Activated CD4-positive, alpha-beta T cell treated with anti-CD3 and anti-CD28 coated beads, Interleukin-2, amount 50 U/mL, for 4 hours (primary cell): ENCODE measurements at places on chromosomes 11 and 22.
A peak's percentile ranks its signal among the peaks of the same experiment; 100 is the strongest.

GRCh38 chr11:96961931-96962330 lies 572.1 kb downstream of the JRKL start:
- DNase-seq: no peak

GRCh38 chr11:2805388-2806056 lies 80.1 kb downstream of the CDKN1C start:
- DNase-seq: no peak

DNA sequence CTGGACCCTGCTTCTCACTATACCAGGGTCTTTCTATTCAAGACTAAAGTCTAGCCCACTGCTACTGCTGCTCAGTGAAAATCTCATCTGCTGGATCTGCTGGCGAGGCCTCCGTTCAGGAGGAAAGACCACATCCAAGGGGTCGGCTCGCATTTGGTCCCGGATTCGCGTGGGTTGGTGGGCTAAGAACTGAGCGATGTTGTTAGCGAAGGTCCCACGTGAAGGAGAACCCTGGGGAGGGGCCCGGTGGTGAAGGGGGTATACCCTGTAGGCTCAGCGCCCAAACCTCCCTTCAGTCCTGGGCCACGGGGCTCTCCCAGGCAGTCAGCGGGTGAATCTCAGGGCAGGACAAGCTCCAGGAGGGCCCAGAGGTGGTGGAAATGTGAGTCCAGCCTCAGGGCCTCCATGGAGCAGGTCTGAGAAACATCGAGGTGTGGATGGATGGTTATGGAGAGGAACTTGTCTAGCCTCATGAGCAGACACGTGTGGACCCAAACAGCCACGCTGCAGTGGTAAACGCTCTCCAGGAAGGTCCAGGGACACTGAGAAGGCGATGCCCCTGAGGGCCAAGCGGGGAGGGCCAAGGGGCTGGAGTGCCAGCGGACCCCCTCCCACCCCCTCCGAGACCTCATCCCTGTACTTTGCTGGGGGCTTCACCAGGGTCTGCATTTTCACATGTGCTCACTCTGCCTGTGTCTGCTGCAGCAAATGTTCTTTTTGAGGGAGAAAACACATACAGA lies 152.3 kb downstream of the CTTN start:
- no peak for DNase-seq

GRCh38 chr11:41400819-41401382 lies 58.6 kb downstream of the LRRC4C start:
- no peak for DNase-seq

DNA sequence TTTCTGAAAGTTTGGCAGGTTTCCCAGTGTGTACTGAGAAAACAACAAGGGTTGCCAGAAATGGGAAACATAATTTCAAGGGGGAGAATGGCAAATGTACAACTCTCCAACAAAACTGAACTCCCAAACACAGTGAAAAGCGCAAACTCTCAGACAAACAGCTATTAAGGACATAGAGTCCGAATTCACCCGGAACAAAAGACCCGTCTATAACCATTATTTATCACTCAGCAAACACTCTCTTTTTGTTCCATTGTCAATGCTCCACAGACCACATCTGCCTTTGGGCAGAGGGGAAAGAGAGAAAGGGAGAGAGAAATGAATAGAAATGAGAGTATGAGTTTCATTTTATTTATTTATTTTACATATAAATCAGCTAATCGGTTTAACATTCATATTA lies 21.7 kb downstream of the KIRREL3 start:
- no peak for DNase-seq

DNA sequence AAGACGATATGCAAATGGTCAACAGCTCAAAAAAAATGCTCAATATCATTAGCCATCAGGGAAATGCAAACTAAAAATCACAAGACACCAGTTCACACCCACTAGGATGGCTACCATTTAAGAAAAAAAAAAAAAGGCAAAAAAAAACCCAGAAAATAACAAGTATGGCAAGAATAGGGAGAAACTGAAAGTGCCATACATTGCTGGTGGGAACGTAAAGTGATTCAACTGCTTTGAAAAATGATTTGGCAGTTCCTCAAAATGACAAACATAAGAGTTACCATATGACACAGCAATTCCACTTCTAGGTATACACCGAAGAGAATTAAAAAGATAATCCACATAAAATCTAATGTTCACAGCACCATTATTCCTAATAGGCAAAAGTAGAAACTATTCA lies 47.5 kb downstream of the PICALM start:
- DNase-seq: no peak

- DNase-seq: no peak
These were observed 43.2 kb upstream of the CHKA start for GRCh38 chr11:68164437-68164836.

DNA sequence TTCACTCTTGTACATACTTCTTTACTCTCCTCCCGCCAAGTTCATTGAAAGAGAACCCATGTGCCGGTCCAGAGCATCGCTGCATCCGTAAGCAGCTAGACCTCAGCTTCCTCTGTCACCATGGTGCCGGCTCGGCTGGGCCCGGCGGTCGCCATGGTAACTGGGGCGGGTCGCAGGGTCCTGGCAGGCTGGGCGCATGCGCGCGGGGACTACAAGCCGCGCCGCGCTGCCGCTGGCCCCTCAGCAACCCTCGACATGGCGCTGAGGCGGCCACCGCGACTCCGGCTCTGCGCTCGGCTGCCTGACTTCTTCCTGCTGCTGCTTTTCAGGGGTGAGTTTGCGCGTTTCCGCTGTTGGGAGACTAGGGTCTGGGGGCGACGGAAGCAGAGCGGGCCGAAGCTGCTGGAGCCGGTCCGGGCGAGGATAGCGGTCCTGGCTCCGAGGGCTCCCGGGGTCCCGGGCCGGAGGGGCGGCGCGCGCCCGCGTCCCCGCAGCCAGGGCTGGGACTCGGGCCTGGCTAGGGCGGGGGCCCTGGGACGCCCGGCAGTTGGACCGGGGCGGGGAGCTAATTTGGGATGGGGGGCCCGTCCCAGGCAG lies at the start of gene JAM3:
Gene JAM3, plus strand, starts transcription at position 244 of the 597 bp plus-strand sequence. Its CDS starts 12 bp downstream, at position 256.
- DNase-seq: peak; percentile 94

- DNase-seq: no peak
These were observed 4.2 kb upstream of the CTSC start for GRCh38 chr11:88341522-88342251.

DNA sequence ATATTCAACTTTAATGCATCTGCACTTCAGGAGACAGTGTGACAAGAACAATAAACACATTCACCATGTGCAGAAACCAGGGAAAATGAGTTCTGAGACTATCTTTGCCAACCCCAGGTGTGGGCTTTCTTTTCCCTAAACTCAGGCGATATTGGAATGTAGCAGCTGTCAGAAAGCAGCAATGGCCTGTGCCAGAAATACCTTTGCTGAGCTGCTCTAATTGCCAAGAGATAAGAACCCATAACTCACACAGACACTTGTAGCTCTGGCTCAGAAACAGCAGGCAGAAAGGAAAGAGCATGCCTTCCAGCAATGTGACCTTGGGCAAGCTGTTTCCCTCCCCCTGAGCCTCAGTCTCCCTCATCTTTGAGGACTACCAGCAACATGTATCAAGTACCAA lies 77.6 kb downstream of the PLEKHA7 start:
- no peak for DNase-seq

GRCh38 chr11:45922425-45923082 lies at the start of gene LARGE2:
LARGE2 (plus strand) TSS chr11:45922656; CDS start chr11:45922883, 227 bp downstream.
- DNase-seq: no peak

DNA sequence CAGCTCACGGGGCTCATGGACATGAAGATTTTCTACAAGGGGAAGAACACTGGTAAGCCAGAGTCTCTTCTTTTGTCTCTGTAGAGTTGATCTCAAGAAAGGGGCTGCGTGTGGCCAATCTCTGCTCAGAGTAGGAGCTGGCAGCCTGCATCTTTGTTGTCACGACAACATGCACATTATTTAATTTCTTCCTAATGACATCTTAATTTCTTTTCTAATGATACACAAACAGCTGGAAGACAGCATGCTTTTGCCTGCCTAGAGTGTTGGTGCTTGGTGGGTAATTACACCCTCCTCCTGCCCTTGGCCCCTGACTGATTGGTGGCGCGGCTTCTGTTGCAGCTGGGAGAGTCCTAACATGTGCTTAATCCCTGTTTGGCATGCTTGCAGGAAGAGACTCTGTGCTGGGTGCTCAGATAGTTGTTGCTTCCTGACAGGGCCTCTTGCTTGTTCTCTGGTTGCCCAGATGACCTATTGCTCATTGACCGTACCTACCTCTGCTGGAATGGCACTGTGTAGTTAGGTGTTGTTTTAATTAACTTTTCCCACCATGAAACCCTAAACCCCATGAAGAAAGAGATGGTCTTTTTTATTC lies 106.9 kb upstream of the SORL1-AS1 start:
- no peak for DNase-seq

GRCh38 chr11:133331031-133331430 lies 201.3 kb downstream of the OPCML start:
- DNase-seq: no peak

GRCh38 chr22:43060183-43060582 lies 29.0 kb downstream of the TTLL1 start:
- peak; percentile 4 for DNase-seq

DNA sequence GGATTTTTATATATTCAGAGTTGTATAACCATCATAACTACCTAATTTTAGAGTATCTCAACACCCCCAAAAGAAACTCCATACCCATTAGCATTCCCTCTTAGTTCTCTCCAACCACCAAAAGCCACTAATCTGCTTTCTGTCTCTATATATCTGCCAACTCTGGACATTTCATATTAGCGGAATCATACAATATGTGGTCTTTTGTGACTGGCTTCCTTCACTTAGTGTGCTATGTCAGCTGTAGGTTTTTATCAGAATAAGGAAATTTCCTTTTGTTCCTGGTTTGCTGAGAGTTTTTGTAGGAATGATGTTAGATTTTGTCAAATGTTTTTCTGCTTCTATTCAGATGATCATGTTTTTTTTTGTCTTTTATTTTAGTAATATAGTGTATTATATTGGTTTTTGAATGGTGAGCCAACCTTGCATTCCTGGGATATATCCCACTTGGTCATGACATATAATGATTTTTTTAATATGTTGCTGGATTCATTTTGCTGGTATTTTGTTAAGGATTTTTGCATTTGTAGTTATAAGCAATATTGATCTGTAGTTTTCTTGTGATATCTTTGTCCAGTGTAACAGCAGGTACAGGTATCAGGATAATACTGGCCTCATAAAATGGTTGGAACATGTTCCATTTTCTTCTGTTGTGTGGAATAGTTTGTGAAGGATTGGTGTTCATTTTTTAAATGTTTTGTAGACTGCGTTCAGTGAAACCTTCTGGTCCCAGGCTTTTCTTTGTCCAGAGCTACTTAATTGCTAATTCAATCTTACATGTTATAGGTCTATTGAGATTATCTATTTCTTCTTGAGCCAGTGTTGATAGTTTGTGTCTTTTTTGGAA lies 16.8 kb downstream of the DGCR8 start:
- no peak for DNase-seq

GRCh38 chr11:102994105-102994504 lies 38.6 kb upstream of the MMP13 start:
- no peak for DNase-seq

- no peak for DNase-seq
These were observed 1000.0 kb upstream of the CHORDC1 start for GRCh38 chr11:91222830-91223229.

GRCh38 chr11:32437495-32438345 lies 2.4 kb upstream of the WT1 start:
- DNase-seq: no peak
